ENCODE measurements at places on chromosomes 1 and 21.

- no peak for DNase-seq
Measured at GRCh38 chr1:187617776-187618175, 789.0 kb downstream of the PLA2G4A start.

DNA sequence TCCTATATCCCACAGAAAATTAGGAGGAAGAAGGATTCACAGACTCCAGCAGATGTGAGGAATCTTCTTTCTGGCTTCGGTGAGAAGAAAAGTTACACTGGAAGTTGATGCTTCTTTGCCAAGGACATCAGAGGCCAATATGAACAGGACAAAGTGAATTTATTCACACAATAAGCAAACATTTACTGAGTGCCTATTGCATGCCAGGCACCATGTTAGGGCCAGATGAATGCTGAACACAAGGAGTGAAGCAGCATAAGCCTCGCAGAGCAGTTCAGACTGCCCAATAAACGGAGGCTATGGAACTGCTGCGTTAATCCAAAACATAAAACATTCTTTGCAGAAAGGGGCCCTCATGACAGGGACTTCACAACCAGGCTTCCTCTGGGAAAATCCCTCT is 114.6 kb downstream of the LMX1A start:
- DNase-seq: no peak

DNA sequence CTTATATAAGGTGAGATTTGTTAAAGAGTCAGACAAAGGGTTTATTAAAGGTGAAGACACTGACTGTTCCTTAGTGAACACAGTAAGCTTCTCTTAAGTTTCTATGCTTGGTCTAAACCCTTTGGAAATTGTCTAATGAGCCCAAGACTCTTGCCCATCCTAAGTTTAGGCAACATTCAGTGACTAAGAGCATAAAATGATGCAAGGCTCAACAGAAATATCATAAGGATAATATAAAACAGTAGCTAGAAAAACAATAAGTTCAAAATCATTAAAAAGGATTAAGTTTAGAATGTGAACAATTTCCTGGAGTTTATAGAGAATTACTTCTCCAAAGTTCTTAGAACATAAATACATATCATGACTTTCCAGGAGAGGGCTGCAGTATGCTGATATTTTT is 108.9 kb upstream of the PDC start:
- no peak for DNase-seq

- DNase-seq: no peak
Measured at GRCh38 chr1:168920456-168921094, 185.9 kb upstream of the ATP1B1 start.

GRCh38 chr1:77056525-77056924 is 162.7 kb downstream of the PIGK start:
- DNase-seq: no peak

DNA sequence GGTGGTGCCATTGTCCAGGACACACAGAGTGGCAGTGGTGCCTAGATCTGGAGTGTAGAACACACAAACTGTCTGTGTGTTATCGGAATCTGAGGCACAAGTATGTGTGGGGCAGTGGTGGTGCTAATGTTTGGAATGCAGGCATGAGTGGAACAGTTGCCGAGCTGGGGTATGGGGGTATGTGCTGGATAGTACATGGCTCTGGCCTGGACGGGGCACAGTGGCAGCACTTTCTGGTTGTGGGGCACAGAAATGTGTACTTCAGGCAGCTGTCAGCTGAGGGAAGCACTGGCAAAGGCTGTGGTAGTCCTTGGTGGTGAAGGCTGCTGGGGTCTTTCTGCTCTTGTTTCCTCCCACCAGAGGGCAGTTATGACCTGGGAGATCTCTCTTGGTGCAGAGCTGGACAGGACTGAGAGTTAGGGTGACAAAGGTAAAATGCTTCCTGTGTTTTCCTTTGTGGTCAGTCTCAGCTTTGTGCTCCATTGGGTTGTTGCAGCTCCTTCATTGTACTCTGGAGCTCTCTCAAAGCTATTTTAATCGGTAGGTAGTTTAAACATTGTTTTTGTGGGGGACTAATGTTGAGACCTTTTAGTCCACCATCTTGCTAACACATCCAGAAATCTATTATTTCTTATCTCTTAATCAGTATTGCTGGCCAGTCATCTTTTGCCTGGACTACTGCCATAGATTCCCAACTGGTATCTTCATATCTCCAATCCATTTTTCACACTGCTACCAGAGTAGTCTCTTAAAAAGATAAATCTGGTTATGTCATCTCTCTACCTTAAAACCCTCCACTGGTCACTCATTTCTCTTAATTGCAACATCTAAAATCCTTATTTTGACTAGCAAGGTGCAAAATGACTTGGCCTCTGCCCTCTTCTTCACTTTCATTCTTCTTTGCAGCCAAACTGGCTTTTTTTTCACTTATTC is 83.9 kb upstream of the NBPF4 start:
- no peak for DNase-seq

GRCh38 chr1:81073580-81073979 is 727.2 kb upstream of the ADGRL2 start:
- DNase-seq: no peak

DNA sequence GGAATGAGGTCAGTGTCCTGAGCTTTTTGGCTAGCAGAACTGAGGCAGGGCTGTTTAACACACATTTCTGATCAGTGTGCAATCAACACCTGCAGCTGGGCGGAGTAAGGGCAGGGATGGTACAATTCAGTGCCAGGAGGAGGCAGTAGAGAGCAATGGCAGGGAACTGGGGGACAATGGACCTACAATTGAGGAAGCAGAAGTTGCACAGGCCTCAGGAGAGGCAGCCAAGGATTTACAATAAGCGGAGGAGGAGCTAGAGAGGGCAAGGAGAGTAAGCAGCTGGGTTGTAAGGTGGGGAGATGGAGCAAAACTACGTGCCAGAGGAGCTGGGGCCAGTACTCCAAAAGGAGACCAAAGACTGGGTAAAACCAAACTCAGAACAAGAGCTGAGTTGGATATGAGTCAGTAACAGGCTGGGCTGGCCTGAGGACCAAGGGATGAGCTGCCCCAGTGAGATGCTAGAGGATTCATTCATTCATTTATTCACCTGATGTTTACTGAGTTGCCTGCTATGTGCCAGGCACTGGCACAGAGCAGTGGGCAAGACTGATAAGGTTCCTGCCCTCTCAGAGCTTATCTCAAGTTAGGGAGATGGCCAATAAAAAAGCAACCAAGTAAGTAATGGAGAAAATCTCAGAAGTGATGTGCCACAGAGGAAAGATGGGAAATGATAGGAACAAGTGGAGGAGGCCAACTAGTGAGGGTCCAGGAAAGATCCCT is 10.4 kb upstream of the GALE start:
- peak; percentile 78 for DNase-seq

- no peak for DNase-seq
Measured at GRCh38 chr1:16256478-16256877, 19.5 kb upstream of the CPLANE2 start.

DNA sequence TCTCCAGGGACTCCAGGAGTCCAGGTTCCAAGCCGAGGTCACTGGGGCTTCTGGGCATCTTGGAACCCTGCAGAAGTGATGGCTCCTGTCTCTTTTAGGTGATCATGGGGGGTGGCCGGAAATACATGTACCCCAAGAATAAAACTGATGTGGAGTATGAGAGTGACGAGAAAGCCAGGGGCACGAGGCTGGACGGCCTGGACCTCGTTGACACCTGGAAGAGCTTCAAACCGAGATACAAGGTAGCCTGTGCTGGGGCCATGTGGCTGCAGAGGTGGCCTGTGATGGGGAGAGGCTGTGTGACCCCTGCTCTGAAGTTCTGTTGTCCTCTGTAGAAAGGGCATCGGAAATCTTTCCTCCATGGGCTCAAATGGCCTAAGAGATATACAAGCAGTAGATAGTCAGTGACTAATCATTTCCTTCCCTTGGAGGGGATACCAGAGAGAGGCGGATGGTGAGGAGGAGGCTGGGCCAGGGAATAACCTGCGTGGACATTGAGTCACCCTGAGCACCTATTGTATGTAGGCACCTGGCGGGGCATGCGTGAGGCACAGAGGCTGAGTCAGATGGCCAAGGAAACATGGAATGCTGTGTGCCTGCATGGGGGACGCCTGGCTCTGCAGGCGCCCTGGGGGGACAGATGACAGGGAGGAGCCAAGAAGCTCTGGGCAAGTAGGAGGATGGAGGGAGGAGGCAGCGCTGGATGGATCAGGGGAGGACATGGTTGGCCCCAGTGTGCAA is 59.0 kb downstream of the ALPL start:
- no peak for DNase-seq

GRCh38 chr1:151705753-151706463 is 10.7 kb downstream of the CELF3 start:
- no peak for DNase-seq

GRCh38 chr1:35637401-35637809 is 3.9 kb downstream of the PSMB2 start:
- no peak for DNase-seq

- peak; percentile 52 for DNase-seq
Measured at GRCh38 chr1:15323351-15323988, 76.4 kb downstream of the FHAD1 start.

DNA sequence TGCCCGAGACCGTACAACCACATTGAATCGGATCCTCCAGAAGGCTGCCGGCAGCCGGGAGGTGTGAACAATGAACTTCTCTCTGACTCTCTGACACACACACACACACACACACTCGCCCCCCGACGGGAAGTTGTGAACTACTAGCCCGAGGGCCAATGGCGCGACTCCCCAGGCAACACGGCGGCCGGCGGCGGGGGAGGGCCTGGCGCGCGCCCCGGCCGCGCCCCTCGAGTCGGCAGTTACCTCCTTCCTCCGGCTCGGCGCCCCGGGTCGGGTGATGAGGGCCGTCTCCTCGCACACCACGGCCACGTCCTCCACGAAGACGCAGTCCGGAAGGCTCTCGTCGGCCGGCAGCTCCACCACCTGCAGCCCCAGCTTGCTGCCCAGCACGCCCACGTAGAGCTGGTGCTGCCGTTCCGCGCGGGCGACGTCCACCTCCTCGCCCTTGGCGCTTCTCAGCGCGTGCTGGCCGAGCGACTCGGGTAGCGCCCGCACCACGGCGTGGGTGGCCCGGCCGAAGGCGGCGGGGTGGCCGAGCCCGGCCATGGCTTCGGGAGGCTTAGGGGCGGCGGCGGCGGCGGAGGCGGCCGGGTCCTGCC is 361 bp downstream of the DDAH1 start:
- DNase-seq: no peak

DNA sequence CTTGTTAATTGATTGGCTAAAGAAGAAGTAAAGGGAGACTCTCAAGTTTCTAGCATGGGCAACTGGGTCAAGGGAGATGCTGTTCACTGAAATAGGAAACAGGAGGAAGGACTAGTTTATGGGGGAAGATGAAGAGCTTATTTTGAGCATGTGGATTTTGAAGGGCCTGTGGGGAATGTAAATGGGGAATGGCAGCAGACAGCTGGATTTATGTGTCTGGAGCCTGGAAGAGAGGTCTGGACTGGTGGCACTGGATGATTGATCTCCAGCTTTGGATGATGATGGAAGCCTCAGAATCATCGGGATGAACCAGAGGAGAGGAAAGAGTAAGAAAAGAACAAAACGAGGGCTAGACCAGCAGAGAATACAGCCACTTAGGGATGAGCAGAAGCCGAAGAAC is 54.9 kb upstream of the ENAH start:
- DNase-seq: no peak

- DNase-seq: no peak
Measured at GRCh38 chr21:45266518-45267389, 20.9 kb downstream of the POFUT2 start.

DNA sequence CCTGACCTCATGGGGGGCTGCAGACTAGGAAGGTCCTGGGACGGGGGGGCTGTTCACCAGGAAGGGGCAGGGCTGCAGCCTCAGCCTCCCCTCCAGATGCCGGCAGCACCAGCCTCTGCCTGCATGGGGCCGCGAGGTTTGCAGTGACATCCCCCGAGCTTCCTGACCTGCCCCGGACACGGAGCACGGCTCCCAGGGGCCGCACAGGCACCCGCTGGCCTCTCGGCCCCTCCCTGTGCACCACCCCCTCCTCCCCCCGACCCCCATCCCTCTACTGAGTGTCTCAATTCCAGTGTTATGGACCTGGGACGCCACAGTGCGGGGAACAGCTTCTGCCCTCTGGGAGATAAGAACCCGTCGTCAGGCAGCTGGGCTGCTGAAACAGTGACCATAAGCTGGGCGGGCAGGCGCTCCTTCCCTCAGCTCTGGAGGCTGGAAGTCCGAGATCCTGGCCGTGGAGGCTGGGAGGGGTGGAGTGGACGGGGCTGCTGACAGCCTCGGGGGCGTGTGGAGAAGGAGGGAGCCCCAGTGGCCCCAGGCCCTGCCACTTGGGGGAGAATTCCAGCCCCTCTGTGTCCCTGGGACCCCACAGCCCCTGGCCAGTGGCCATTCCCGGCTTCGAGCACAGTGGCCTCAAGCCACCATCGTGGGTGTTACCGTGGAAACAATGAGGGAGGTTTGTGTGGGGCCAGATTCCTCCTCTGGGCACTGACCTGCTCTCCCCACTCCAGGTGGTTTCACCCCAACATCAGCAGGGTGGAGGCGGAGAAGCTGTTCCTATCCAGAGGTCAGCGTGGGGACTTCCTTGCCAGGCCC is 11.6 kb downstream of the RNF223 start:
- DNase-seq: no peak

DNA sequence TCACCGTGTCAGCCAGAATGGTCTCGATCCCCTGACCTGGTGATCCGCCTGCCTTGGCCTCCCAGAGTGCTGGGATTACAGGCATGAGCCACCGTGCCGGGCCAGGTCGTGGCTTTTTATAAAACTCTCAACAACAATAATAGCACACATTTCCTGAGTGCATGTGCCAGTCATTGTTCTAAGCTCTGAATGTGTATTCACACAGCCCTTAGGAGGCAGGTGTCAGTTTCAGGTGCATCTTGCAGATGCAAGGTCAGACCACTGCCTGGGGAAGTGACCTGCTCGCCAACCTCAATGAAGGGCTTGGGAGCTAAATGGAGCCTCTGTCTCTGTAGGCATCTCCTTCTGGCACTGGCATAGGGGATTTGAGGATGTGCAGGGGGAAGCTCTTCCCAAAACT is 1.6 kb upstream of the LEFTY2 start:
- DNase-seq: no peak

DNA sequence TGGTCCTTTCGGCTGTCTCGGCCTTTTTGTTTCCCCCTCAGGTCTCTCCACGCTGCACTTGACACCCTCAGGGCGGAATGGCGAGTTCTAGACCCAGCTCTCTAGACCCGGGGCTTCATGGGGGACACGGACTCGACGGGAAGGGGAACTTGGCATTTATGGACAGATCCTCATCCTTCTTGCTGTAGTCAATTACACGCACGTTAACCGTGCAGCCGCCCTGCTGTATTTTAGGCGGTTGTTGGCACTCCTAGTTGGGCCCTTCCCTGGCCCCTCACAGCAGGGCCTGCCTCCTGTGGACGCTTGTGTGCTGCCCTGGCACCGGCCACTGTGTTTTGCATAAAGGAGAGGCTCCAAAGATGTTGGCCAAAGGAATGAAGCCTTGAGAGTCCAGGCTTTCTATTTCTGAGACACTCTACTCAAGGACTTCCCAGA is 558 bp upstream of the BTG3 start:
- DNase-seq: no peak

DNA sequence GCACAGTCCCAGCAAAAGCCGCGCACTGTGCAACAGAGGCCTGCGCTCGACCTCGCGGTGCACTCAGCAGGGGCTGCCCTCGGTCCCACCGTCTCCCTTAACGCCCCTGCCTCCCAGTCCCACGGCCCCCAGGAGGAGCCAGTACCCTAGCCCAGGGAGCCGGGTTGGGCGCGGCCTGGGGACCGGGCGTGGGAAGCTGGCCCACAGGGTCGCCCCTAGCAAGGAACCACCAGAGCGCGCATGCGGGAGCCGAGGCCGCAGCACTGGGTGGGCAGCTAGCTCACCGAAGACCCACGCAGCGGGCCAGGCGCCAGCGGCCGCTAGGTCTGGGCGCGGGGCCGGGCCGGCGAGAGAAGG is 21.6 kb upstream of the ZNF678 start:
- no peak for DNase-seq

- no peak for DNase-seq
Measured at GRCh38 chr1:68938051-68938666, 441.3 kb upstream of the DEPDC1 start.
